ENCODE measurements at places on chromosomes 11 and 22.
A peak's percentile ranks its signal among the peaks of the same experiment; 100 is the strongest.

- no peaks in the 10 kb centered on the region for H3K36me3 ChIP-seq
- H3K4me1 ChIP-seq = peaks cover 60% of the 10 kb centered on the region
- H3K27ac ChIP-seq = no peak overlapping the region
These were observed 7.7 kb downstream of the CDC42EP1 start for GRCh38 chr22:37568012-37568411.

DNA sequence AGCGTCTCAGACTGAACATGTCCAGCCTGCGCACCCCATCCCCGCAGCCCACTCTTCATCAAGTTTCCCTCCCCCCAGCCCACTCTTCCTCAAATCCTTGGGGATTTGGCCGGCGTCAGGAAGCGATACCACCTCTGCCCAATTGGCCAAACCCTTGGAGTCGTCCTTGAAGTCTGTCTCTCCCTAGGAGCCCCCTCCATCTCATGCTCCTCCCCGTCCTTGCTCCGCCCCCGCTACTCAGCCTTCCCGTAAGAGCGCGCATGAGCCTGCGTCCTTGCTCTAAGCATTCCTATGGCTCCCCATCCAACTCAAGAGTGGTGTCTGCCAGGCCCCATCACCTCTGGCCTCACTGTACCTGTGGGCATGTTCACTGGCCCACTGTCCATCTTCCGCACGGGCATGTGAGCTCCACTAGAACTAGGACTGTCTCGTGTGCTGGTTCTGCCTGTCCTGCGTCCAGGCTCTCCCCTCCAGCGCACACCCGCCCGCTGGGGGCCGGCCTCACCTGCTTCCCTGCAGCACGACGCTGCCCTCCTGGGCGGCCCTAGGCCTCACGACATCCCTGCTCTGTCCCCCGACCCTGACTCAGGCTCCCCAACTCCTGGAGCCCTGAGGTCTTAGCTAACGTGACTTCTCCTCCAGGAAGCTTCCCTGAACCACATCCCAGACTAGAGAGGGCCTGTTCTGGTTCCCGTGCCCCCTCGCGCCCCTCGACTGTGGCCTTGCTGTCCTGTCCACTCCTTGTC, 30.5 kb upstream of the TTLL12 start:
- H3K27ac ChIP-seq = no peak overlapping the region
- H3K4me1 ChIP-seq = peaks cover 5% of the 10 kb centered on the region
- no peaks in the 10 kb centered on the region for H3K27me3 ChIP-seq
- DNase-seq = no peak

GRCh38 chr11:134407321-134407828, 4.7 kb downstream of the B3GAT1 start:
- H3K4me1 ChIP-seq = no peaks in the 10 kb centered on the region
- DNase-seq = peak; percentile 31
- H3K4me3 ChIP-seq = no peak overlapping the region
- no peaks in the 10 kb centered on the region for H3K36me3 ChIP-seq
- no peak overlapping the region for H3K27ac ChIP-seq

- H3K27me3 ChIP-seq = no peaks in the 10 kb centered on the region
- no peaks in the 10 kb centered on the region for H3K36me3 ChIP-seq
- H3K27ac ChIP-seq = no peak overlapping the region
- DNase-seq = no peak
- no peak overlapping the region for H3K4me3 ChIP-seq
These were observed 414.9 kb downstream of the TBC1D22A start for GRCh38 chr22:47177334-47177815.

- no peak overlapping the region for H3K4me3 ChIP-seq
- no peaks in the 10 kb centered on the region for H3K36me3 ChIP-seq
- peaks cover 7% of the 10 kb centered on the region for H3K4me1 ChIP-seq
- no peaks in the 10 kb centered on the region for H3K27me3 ChIP-seq
- DNase-seq = no peak
- H3K27ac ChIP-seq = peak overlapping the region; percentile 14
These were observed 6.1 kb upstream of the WEE1 start for GRCh38 chr11:9567401-9567800.

- H3K4me1 ChIP-seq = no peaks in the 10 kb centered on the region
- no peaks in the 10 kb centered on the region for H3K27me3 ChIP-seq
- H3K27ac ChIP-seq = no peak overlapping the region
- no peaks in the 10 kb centered on the region for H3K36me3 ChIP-seq
- DNase-seq = no peak
These were observed 7.5 kb downstream of the TRIM29 start for GRCh38 chr11:120130176-120130980.

DNA sequence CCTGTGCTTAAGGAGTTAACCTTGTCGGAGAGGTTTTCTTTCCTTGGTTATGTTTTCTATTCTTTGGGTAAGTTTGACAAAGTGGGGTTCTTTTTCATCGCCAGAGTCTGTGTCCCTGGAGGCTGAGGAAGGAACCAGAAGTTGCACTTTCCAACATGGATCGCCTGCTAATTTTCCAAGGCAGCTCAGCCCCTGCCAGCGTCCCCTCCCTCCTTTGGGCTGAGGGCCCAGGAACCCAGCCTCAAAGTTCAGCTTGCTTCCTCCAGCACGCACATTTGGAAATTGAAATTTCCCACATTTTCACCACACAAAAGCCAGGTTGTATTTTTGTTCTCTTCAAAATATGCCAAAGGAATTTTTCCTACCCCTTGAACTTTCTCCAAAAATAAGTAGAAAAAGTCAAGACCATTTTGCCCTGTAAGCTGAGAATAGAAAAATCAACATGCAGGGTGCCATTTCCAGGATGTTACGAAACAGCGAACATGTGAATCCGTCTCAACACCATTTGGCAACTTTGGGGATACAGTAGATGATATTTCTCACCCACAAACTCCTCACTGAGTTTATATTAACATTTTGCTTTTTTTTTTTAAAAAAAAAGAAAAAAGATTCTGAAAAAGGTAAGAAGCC, 343.5 kb downstream of the TENM4 start:
- no peaks in the 10 kb centered on the region for H3K27me3 ChIP-seq
- H3K4me3 ChIP-seq = no peak overlapping the region
- H3K4me1 ChIP-seq = no peaks in the 10 kb centered on the region
- H3K36me3 ChIP-seq = no peaks in the 10 kb centered on the region
- H3K27ac ChIP-seq = no peak overlapping the region

GRCh38 chr11:2256951-2257700, 13.3 kb downstream of the ASCL2 start:
- DNase-seq = peak; percentile 81
- no peak overlapping the region for H3K4me3 ChIP-seq
- peaks cover 7% of the 10 kb centered on the region for H3K4me1 ChIP-seq
- H3K27ac ChIP-seq = peak overlapping the region; percentile 59
- no peaks in the 10 kb centered on the region for H3K36me3 ChIP-seq
- no peaks in the 10 kb centered on the region for H3K27me3 ChIP-seq

DNA sequence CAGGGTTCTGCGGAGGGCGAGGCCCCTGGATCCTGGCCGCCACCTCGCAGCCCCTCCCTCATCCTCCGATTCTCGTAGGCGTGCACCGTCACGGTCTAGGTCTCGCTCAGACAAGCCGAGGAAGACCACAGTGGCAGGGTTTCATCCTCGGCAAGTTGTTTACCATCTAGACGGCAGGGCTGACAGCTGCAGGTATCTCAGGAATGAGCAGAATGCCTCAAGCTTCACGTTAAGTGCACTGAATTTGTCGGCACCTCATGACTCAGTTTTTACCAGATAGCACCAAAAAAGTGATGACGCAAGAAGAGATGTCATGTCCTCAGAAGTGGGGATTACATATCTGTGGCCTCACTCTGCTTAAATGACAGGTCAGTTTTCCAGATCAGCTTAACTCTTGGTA, 35.1 kb downstream of the WT1 start:
- H3K27ac ChIP-seq = no peak overlapping the region
- H3K4me3 ChIP-seq = no peak overlapping the region
- no peaks in the 10 kb centered on the region for H3K27me3 ChIP-seq
- H3K4me1 ChIP-seq = no peaks in the 10 kb centered on the region
- DNase-seq = no peak
- no peaks in the 10 kb centered on the region for H3K36me3 ChIP-seq

GRCh38 chr11:7347611-7348431, 96.1 kb downstream of the SYT9 start:
- no peaks in the 10 kb centered on the region for H3K27me3 ChIP-seq
- no peak overlapping the region for H3K27ac ChIP-seq
- no peaks in the 10 kb centered on the region for H3K36me3 ChIP-seq
- H3K4me3 ChIP-seq = no peak overlapping the region
- H3K4me1 ChIP-seq = peaks cover 3% of the 10 kb centered on the region
- DNase-seq = no peak

- peaks cover 23% of the 10 kb centered on the region for H3K36me3 ChIP-seq
- DNase-seq = no peak
- peaks cover 52% of the 10 kb centered on the region for H3K4me1 ChIP-seq
- H3K27ac ChIP-seq = peak overlapping the region; percentile 59
- H3K4me3 ChIP-seq = no peak overlapping the region
These were observed 30.5 kb downstream of the CTNND1 start for GRCh38 chr11:57792060-57792541.

- DNase-seq = no peak
- peak overlapping the region; percentile 93 for H3K4me3 ChIP-seq
- peaks cover 10% of the 10 kb centered on the region for H3K4me1 ChIP-seq
- H3K27me3 ChIP-seq = no peaks in the 10 kb centered on the region
These were observed 3.4 kb downstream of the MALAT1 start for GRCh38 chr11:65502274-65502554.

DNA sequence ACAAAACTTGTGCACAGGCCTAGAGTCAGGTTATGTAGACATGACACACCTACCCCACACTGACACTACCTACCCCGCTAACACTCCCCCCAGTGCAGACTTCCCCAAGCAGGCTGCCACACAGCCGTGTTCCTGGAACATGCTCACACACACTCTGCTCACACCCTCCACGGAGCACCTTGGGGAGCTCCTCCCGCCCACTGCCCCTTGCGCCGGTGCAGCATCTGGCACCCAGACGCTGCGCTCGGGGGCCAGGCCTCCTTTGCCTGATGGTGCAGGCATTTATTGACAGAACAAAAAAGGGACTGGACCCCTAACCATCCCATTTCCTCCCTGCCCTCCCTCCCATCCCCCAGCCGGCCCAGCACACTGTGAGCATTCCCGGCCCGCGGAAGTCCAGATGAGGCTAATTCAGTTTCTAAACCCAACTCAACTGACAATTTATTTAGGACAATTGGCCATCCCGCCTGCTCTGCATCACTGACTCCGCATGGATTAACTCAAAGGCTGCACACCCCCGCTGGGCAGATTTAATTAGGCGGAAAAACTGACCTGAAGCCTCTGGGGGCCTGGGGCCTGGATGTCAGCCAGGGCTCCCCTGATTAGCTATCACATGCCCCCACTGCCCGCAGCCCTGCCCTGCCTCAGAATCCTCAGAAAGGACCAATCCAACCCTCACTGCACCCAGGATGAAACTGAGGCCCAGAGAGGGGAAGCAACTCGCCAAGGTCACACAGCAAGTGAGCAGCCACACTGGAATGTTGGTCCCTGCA, 30.1 kb downstream of the KCNC1 start:
- no peak overlapping the region for H3K4me3 ChIP-seq
- DNase-seq = peak; percentile 52
- H3K27ac ChIP-seq = no peak overlapping the region
- H3K4me1 ChIP-seq = no peaks in the 10 kb centered on the region
- no peaks in the 10 kb centered on the region for H3K36me3 ChIP-seq

GRCh38 chr11:36931139-36931538, 333.1 kb upstream of the RAG2 start:
- no peaks in the 10 kb centered on the region for H3K4me1 ChIP-seq
- DNase-seq = no peak
- H3K36me3 ChIP-seq = no peaks in the 10 kb centered on the region
- H3K4me3 ChIP-seq = no peak overlapping the region

DNA sequence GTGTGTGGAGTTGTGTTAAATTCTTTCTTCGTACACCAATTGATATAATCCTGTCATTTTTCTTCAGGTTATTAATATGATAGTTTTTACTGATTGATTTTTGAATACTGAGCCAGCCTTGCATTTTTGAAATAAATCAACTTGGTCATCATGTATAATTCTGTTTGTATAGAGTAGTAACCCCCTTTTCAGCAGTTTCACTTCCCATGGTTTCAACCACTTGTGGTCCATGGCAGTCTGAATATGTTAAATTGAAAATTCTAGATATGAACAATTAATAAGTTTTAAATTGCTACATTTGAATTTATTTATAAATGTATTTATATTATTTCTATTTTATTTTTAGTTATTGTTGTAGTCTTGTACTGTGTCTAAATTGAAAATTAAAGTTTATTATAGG, 32.6 kb downstream of the MS4A6A start:
- no peak overlapping the region for H3K27ac ChIP-seq
- no peaks in the 10 kb centered on the region for H3K4me1 ChIP-seq
- no peaks in the 10 kb centered on the region for H3K27me3 ChIP-seq
- no peak for DNase-seq

DNA sequence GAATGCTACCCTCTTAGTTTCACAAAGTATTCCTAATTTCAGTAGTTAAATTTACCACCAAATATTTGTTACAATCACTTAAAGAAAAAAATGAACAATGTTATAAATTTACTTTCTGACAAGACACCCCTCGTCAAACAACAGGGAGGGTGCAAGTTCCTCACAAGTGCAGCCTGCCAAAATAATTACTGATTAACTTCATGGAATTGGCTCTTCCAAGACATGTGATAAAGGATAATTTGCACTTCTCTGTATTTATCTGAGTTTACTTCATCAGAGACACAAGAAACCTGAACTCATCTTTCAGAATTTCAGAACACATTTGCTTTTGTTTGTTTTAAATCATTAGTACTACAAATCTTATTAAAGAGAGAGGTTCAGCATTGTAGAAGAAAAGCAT, 66.5 kb downstream of the LARGE2 start:
- H3K4me1 ChIP-seq = no peaks in the 10 kb centered on the region
- H3K36me3 ChIP-seq = no peaks in the 10 kb centered on the region
- no peak for DNase-seq
- H3K27me3 ChIP-seq = no peaks in the 10 kb centered on the region
- peak overlapping the region; percentile 17 for H3K4me3 ChIP-seq

GRCh38 chr11:88280673-88281316, 56.7 kb downstream of the CTSC start:
- H3K36me3 ChIP-seq = no peaks in the 10 kb centered on the region
- no peak overlapping the region for H3K4me3 ChIP-seq
- no peaks in the 10 kb centered on the region for H3K27me3 ChIP-seq
- peaks cover 7% of the 10 kb centered on the region for H3K4me1 ChIP-seq

DNA sequence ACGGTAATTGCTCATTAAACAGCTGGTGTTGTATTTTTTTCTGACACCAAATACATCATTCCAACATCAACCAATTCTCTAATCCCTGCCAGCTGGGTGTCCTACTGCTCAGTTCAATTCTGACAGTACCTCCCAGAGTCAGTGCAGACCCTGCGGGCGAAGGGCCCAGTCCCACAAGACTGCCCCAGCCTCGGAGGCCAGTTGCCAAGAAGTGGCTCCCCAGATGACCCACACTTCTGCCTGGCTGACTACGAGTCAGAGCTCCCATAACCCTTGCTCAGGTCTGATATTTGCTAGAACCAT, 147.2 kb downstream of the CTTN start:
- no peak overlapping the region for H3K27ac ChIP-seq
- H3K4me3 ChIP-seq = no peak overlapping the region
- H3K27me3 ChIP-seq = no peaks in the 10 kb centered on the region
- no peaks in the 10 kb centered on the region for H3K4me1 ChIP-seq
- H3K36me3 ChIP-seq = no peaks in the 10 kb centered on the region

DNA sequence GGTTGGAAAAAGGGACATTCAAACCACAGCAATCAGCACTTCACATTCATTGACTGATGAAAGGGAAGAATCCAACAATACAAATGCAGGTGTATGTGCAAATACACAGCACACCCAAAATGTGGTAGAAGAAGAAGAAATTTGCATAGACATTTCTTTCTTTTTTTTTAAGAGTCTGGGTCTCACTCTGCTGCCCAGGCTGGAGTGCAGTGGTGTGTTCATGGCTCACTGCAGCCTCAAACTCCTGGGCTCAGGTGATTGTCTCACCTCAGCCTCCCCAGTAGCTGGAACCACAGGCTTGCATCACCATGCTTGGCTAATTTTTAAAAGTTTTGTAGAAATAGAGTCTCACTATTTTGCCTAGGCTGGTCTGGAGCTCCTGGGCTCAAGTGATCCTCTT, 21.9 kb downstream of the CARS1 start:
- DNase-seq = peak; percentile 5
- no peak overlapping the region for H3K27ac ChIP-seq
- peaks cover 4% of the 10 kb centered on the region for H3K36me3 ChIP-seq
- no peaks in the 10 kb centered on the region for H3K27me3 ChIP-seq
- H3K4me3 ChIP-seq = no peak overlapping the region
